ENCODE measurements at places on chromosomes 6 and 20.

- DNase-seq = no peak
These were observed 125.1 kb upstream of the LOC128125822 start for GRCh38 chr6:63447134-63447533.

GRCh38 chr20:63475209-63475608 lies 2.8 kb upstream of the KCNQ2 start:
- peak; percentile 74 for DNase-seq

DNA sequence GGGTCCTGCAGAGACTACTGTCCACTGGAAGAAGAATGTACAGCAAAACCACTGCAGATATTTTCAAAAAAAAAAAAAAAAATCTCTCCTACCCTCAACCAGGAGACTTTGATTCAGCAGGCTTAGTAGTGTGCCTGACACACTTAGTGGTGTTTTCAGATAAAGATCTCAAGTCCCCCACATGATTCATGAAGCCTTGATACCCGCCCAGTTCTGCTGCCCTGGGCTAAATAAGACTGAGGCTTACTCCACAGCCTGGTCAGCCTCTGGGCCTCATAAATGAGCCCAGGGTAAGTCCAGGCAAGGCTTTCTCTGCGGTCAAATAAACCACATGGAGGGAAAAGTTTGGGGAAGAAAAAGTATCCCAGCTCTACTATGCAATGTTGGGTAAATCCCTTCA lies 222.1 kb upstream of the ARID1B start:
- DNase-seq = no peak

- DNase-seq = no peak
These were observed 610 bp downstream of the ZNF217 start for GRCh38 chr20:53592992-53593465.

DNA sequence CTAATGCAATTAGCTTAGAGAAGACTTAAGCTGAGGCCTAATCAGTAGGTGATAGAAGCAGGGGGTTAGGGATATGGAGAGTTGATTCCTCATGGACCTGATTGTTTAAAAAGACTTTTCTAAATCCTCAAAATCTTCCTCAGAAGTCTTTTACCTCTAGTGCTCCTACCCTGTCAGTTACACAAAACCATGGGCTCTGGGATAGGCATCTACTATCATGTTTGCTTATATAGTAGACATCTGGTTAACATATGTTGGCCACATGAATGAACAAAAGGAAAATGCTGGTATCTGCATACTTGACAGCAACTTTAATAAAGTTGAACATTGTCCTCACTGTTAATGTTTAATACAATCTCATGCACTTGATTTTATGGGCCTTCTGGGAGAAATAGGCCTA lies 61.5 kb upstream of the FKBP1C start:
- no peak for DNase-seq

Data from AG08396 (cell line).